Retina (tissue), 1 donor: ENCODE measurements at places on chromosomes 16 and 17.

- no peak for DNase-seq
Measured at GRCh38 chr16:80084163-80084562, 456.6 kb upstream of the DYNLRB2 start.

DNA sequence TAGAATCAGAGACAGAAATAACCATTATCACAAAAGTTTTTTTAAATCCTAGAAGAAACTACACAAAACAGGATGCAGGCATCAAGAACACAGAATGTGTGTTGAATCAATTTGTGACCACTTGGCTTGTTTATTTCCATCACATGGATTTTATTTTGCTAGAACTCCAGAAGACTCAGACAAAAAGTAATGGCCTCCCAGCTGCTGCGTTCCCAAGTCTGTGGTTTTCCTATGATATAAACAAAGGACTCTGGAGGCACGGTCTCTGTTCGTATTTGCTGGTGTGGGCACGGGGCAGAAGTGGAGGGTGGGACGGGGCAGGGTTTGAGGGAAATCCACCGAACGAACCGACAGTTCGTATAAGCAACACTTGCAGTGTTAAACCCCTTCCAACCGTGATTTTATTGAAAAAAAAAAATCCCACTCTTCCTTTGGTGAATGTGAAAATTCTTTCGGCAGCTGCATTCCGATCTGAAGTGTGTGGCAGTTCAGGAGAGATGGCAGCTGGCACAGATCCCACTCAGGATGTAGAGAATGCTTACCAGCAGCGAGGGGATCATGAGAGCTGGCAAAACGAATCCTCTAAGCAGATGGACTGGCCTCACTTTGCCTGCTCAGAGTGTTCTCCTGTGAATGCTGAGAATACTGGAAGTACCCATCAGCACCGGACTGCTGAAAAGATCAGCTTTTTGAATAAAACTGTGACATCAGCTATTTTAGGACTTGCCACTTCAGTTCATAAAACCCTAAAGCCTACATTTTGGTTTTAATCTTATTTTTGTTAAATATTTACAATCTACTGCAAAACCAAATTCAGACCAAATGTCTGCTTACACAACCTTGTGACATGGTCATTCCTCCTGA, 165.2 kb downstream of the VPS53 start:
- no peak for DNase-seq

- no peak for DNase-seq
Measured at GRCh38 chr17:72381597-72382397, 261.0 kb downstream of the SOX9 start.

DNA sequence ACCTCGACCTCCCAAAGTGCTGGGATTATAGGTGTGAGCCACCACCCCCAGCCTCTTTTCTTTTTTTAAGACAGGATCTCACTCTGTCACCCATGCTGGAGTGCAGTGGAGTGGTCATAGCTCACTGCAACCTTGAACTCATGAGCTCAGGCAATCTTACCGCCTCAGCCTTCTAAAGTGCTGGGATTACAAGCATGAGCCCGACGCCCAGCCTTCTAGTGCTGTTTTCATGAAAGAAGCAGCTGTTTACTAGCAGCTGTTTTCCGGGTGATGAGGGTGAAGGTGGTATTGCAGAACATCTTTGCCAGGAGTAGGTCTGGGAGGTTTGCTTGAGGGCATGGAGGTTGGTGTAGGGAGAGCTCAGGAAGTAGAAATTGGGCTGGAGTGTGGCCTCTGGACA, 2.0 kb downstream of the ADCY7 start:
- DNase-seq, result no peak

DNA sequence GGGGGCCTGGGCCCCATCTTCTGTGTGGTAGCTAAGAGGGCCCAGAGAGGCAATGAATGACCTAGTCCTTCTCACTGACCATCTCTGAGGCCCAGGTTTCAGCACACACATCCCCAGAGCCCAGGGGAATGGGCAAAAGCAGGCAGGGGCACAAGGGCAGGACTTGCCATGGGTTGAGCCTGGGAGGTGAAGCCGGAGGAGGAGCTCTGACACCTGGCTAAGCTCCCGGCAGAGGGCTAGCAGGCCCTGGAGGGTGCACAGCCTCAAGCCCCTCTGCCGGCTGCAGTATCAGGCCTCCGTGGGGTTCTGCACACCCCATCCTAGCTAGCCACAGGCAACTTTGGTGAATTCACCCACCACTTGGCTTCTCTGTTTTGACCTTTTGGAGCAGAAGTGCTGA, 5.3 kb downstream of the SRCIN1 start:
- no peak for DNase-seq

DNA sequence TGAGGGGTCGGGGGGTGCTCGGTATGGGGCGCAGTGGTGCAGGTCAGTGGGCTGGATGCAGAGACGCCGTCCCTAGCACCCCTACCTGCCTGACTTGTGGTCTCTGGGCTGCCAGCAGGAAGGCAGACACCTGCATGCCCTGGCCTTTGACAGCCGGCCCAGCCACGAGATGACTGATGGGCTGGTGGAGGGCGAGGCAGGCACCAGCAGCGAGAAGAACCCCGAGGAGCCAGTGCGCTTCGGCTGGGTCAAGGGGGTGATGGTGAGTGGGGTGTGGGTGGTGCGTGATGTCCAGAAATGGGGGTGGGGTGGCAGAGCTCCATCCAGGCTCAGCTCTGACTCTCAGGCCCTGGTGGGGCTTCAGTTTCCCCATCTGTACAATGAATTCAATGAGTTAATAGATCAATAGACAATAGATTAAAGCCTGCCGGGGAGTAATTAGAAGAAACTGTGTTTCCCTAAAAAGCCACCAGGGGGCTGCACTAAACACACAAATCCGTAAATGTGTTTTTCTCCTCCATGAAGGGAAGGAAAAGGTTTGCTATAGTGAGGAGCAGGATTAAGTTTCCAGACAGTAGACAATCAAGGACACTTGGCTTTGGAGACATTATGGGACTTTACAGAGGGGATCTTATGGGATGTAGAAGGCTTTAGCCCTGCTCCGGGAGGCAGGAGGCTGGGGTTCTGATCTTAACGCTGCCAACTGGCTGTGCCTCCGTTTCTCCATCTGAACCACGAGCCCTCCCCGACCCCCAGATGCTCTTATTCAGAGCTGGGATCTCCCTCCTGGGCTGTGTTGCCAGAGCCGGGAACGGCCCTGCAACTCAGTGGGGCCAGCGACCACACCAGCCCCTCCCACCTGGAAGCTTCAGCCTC, 2.2 kb downstream of the SLC12A3 start:
- peak; percentile 71 for DNase-seq

- DNase-seq, result peak; percentile 32
Measured at GRCh38 chr16:87192452-87193073, 124.6 kb downstream of the C16orf95 start.

DNA sequence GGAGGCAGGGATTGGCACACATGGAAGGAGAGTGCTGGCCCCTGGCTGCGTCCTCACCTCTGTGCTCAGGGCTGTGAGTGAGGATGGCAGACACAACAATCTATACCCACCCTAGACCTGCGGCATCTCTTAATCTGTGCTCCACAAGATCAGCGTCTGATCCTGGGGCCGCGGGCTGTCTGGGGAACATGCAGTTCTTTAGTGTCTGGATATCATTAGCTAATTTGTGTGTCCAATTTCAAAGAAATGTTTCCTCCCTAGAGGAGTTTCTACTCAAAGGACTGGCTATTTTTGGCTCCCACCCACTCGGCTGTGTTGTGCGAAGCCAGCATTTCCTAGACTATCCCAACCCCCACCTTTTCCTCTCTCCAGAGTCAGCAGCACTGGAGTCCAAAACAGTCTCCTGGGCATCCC, 93.8 kb downstream of the GRIN2A start:
- no peak for DNase-seq

GRCh38 chr16:54347961-54348360, 61.4 kb upstream of the IRX3 start:
- no peak for DNase-seq

- DNase-seq, result no peak
Measured at GRCh38 chr16:10638101-10638500, 56.6 kb downstream of the TEKT5 start.

DNA sequence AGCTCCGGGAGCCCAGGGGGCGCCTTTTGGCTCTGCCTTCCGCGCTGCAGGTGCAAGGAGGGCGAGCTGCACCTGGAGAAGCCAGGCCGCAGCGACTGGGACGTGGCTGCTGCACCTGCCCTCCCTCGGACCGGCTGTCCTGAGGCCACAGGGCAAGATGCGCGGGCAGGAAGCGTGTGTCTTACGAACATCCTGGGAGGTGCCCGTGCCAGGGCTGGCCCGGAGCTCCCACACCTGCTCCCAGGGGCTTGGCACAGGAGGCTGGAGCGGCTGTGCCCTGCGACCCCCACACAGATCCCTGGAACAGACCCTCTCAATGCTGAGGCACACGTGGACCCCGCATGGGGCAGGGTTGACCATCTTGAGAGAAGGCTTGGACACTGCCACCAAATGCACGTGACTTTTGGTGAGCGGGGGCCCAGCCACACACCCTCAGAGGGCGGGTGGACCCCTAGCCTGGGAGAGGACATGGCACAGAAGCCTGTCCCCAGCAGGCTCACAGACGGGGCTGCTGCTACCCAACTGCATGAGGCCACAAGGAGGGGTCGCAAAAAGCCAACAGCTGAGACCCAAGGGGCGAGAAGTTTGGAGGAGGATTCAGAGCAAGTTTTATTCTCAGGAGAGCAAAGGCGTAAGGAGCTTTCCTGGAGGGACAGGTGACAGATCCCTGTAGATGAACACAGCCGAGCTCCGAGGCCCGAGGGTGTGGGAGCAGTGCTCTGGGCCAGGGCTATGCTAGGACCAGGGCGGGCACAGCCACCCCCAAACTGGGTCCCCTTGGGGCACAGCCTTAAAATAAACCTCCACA, 11.4 kb downstream of the NDUFAF8 start:
- DNase-seq, result no peak

DNA sequence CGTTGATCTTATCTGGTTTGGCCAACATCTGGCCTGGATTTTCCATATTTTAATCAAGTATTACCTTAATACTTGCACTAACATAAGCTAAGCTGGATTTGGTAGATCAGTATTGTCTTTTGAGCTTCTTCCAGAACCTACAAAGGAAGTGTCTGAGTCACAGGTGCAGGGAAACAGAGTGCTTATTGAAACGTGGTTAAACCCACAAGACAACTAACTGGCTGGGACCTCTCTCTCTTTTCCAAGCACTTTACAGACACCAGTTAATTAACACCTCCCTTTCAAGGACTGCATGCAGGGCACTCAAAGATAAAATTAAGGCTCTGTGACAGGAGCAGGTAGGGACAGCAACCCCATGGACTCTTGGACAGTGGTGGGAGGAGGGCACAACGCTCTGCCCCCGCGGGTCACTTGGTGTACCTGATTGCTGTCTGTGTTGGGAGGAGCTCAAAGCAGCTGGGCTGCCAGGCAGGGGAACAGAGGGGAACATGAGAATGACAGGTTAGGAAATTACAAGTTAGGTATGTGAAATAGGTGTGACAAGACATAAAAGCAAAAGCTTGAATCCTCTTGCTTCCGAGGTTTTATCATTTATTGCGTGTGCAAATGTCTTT, 133.7 kb upstream of the MON1B start:
- no peak for DNase-seq

DNA sequence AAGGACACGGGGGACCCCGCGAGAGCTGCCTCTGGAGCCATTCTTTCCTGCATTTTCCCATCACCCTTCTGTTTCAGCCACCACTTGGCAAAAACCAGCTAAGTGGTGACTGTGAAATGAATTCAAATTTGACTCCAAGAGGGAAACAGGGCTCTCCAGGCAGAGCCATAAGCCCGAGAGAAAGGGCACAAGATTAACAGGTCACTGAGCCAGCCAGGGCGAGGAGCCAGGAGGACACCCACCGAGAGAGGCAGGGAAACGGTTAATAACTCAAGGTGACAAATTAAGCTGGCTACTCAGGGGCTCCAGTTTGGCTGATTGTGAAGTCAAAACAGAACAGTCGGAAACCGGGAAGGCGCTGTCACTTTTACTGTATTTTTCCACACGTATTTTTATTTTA, 67.8 kb upstream of the SOX9 start:
- no peak for DNase-seq

DNA sequence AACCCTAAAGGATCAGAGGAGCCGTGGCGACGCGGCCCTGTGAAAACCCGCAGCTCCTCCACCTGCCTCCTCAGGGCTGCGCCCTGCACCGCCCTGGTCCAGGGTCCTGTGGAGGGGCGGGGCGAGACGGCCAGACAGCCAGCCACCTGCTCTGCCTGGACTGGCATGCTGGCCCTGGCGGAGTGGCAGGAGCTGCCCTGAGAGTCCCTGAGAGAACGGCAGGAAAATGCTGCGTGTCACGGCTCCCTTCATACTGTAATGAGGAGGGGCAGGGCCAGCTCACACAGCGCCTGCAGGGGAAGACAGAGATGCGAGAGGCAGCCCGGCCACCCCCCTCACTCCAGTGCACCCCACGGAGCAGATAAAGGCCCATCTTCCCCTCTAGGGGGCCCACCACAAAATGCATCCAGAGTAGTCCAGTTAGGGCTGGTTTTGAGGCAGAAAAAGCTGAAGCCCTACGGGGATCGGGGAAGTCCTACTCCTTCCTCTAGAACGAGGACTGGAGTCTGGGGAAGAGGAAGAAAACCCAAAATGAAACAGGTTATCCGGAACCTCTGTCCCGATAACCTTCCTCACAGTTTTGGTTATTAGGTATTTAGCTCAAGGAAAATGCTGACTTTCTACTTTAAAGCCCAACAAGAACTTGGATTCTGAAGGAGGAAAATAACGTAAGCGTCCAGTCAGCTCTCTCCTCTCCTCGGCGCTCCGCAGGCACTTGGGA, 97.6 kb upstream of the DNAH17 start:
- DNase-seq, result no peak

GRCh38 chr16:81464279-81464678, 19.7 kb downstream of the CMIP start:
- DNase-seq, result no peak

DNA sequence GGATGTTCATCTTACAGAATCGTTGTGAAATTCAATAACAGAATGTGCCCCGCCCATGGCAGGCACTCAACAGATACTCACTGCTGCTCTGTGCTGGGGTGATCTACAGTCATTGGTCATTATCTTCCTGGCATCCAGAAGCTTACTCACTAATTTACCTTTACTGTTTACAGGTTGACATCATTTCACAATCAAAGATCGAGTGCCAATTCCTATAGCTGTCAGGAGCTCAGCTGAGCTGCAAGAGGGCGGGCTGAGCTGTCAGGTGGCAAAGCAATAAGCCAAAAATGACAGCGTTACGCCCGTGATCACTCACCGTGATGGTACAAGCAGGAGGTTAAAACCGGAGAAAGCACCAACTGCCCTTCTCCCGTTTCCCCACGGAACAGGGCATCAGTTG, 51.2 kb downstream of the LITAF start:
- no peak for DNase-seq

DNA sequence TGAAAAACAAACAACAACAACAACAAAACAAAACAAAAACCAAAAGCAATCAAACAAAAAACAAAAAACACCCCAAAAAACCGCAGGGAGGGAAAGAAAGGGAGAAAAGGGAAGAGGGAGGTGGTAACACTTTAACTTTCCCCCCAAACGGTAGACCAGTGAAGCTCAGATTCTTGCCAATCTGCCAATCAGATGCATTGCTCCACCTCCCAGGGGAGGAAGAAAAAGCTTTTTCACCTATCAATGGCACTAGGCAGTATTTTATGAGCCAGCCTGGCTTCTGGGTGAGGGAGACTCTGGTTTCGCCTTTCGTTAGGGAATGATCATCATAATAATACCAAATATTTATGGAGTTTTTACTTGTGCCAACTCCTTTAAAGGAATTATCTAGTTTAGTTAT, 94.1 kb downstream of the GPR139 start:
- no peak for DNase-seq
